ENCODE measurements at places on chromosomes 3 and 15.

- no peak for DNase-seq
Measured at GRCh38 chr15:73231661-73232419, 136.9 kb downstream of the HCN4 start.

- DNase-seq: no peak
Measured at GRCh38 chr3:50226888-50227389, 9.1 kb upstream of the GNAI2 start.

DNA sequence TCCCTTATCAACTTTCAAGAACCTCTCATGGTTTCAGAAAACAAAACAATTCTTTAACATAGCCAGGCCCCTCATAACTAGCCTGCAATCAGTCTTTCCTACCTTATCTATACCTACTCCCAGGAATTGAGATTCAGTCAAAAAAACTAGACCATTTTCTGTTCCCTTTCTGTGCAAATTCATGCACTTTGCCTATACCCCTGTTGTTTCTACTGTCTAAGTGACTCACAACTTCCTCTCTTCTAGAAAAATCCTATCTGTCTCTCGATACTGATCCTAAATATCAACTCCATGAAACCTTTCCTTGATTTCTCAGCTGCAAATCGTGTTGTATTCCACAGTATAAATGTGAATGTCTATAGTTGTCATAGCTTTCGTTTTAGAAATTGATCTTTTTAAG lies 10.9 kb upstream of the IL1RAP start:
- DNase-seq: no peak

DNA sequence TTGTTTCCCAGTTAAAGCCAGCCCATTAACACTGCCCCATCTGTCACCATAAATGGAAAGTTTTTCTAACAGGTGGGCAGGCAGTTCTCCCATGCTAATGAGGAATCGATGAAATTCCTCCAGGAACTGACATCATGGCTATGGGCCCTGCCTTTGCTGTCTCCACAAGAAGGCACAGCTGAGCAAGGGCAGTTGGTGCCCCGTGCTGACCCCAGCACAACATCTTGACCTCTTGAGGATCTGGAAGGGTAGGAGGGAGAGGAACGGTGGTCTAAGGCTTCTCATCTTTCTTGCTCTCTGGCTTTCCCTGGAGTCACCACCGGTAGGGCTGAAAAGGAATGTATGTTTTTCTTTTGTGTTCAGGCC lies 46.7 kb downstream of the CHCHD6 start:
- peak; percentile 53 for DNase-seq

DNA sequence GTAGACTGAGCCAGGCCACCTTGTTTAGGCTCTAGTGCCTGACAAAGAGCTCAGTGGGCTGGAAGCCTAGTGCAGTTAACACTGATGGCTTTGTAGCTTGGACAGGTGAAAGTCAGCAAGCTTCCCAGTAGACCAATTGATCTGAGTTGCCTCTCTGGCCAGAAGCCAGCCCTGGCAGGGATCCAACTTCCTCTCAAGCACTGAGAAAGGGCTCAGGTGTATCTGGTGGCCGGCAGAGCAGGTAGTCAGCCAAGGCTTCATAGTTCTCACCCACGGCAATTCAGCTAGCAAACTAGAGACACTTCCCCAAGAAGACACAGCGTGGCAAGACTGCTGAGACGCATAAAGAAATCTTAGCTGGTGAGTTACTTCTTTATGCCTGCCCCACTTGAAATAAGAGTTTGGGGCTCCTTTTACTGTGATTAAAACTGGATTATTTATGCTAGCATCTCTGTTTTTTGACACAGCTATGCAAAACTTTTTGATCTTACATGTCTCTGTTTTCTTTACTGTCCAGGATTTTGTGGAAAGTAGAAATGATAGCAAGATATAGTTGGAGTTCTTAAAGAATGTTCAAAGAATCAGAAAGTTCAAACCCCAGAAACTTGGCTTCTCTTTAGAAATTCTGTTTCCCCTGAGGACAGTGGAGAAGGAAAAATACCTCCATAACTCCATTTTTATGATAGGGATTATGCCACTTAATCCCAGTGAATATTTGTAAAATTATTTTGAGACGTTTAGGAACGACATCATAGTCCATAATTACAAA lies 8.4 kb upstream of the CA12 start:
- no peak for DNase-seq

- no peak for DNase-seq
Measured at GRCh38 chr15:98505611-98506031, 142.7 kb upstream of the IGF1R start.

GRCh38 chr3:14989943-14990779 lies 42.8 kb downstream of the NR2C2 start:
- peak; percentile 6 for DNase-seq

DNA sequence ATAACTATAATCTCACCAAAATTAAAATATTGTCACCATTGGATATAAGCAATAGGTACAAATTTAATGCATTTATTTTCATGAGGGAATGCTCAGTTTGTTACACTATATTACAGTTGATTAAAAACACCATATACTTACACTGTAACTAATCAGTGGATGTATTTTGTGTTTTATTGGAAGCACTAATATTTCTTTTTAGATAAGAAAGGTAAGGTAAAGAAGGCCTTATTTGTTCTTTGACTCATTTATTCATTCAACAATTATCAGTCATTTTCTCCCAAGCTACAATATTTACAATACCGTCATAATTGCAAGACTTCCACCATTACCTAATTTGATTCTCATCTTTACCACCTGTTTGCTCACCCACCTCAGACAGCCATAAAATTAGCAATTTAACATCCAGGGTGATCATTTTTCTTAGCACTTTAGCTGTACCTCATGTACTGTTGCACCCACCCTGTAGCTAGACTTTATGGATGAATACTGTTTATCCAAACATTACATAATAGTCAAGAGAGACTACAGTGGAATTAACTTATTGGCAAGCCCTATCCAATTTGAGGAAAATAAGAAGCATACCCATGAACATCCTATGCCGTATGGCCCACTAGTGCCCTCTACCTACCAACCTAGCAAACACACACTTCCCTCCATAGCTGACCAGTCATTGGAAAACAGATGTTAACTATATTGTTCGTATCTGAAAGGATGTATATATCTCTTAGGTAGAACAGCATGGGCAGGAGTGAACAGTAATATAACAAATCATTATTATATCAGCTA lies 229.6 kb downstream of the BBX start:
- DNase-seq: no peak

DNA sequence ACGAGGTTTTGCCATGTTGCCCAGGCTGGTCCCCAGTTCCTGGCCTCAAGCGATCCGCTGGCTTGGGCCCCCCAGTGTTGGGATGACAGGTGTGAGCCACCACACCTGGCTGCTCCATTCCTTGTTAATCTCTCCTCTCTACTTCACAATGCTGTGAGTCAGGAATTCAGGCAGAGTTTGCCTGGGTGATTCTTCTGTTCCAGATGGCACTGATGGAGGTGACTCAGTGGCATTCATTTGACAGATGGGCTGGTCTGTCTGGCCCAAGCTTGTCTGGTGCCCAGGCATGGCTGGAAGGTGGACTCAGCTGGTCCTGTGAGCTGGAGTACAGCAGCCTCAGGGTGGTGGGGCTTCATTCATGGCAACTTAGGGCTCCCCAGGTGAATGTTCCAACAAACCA lies 43.2 kb downstream of the SLC6A20 start:
- no peak for DNase-seq

DNA sequence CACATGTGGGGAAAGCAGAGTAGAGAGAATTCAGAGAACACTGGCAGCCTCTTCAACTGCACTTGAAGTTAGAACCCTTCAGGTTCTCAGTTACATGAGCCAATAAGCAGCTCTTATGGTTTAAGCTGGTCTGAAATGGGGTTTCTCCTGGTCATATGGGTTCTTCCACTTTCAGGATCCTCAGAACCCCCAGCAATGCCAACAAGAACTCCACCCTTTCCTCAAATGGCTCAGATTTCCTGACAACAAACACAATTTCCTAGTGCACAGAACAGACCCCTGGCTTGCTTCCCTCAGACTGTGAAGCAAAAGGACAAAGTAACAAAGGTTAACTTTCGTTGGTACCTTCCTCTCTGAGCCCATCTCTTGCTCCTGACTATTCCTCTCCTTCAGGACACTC lies 23.9 kb upstream of the FRMD4B start:
- no peak for DNase-seq

DNA sequence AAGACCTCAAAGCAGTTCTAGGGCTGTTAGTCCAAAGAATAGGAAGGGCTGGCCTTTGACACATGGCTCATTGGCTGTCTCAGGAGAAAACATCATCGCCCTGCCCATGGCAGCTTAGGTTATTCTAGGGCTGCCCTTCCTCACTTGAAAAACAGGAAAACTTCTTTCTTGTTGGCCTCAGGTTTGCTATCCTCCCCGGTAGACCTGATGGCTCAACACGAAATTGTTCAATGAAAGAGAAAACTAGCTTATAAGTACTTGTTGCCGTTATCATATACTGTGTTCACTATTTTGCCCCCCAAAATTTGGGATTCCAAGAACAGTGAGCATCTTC lies 602 bp upstream of the SLTM start:
- DNase-seq: no peak

DNA sequence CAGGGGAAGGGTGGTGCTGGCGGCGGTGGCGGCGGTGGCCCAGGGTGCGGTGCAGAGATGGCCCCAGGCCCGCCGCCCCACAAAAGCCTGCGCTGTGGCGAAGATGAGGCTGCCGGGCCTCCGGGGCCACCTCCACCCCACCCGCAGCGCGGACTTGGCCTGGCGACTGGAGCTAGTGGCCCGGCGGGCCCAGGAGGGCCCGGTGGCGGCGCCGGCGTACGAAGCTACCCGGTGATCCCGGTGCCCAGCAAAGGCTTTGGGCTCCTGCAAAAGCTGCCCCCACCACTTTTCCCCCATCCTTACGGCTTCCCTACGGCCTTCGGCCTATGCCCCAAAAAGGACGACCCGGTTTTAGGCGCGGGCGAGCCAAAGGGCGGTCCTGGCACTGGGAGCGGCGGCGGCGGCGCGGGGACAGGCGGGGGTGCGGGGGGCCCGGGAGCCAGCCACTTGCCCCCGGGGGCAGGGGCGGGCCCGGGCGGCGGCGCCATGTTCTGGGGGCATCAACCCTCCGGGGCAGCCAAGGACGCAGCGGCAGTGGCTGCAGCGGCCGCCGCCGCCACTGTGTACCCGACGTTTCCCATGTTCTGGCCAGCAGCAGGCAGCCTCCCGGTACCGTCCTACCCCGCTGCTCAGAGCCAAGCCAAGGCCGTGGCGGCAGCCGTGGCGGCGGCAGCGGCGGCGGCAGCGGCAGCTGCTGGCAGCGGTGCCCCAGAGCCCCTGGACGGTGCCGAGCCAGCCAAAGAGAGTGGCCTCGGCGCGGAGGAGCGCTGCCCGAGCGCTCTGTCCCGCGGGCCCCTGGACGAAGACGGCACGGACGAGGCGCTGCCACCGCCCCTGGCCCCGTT lies 1.6 kb downstream of the SKOR1 start:
- no peak for DNase-seq

GRCh38 chr3:31476209-31476608 lies 56.5 kb upstream of the STT3B start:
- DNase-seq: no peak

DNA sequence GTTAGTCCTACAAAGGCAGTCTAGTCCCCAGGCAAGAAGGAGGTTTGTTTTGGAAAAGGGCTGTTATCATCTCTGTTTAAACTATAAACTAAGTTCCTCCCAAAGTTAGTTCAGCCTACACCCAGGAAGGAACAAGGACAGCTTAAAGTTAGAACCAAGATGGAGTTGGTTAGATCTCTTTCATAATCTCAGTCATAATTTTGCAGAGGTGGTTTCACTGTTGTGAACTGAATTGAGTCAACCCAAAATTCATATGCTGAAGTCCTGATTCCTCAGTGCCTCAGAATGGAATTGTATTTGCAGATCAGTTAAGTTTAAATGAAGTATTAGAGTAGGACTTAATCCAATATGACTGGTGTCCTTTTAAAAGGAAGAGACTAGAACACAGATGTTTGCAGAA lies 101.0 kb upstream of the C3orf80 start:
- no peak for DNase-seq

GRCh38 chr3:43907508-43907858 lies 216.7 kb downstream of the ABHD5 start:
- no peak for DNase-seq

DNA sequence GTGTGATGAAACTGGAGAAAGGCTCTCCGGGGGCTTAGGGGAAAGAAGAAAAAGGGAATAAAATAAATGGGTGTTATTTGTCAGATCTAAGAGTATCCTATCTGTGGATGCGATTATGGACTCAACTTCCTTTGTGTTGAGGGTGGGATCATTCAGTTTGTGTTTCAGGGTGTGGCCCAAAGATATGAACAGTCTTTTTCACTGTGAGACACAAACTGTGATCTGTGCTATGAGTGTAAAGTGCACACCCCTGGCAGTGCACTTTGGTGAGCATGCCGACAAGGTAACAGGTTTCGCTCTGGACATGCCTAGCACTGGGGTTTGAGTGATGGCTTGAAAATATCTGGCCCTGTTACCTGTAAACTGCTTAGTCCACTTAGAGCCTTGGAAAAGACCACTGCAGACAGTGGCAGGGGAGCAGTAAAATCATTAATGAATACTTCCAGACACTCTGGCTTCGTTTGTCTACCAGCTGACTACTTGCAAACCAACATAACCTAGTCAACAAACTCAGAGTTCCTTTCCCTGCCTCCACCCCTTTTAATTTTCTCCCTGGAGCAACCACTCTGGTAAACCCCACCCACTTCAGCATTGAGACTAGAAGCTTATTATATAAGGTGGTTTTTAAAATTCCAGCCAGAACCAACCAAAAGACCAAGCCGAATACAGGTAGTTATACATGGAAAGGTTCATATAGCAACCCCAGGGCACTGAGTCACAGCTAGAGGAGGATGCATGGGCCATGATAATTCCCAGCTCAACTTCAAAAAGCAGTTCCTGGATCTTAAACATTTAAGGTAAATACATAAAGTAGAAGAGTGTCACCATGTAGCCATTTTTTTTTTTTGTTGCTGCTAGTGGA lies 55.1 kb downstream of the TAMM41 start:
- DNase-seq: no peak

GRCh38 chr3:46748170-46748569 lies 30.5 kb upstream of the PRSS50 start:
- DNase-seq: no peak

- no peak for DNase-seq
Measured at GRCh38 chr3:35088943-35089342, 550.4 kb upstream of the ARPP21 start.

GRCh38 chr3:99466331-99466730 lies 172.1 kb upstream of the COL8A1 start:
- no peak for DNase-seq

GRCh38 chr3:139187648-139188047 lies 143.0 kb upstream of the PRR23C start:
- no peak for DNase-seq
